Bronchus fibroblast of lung (primary cell): ENCODE measurements at places on chromosomes 6 and 20. TPM values are rescaled to one million over a fixed set of nuclear protein-coding genes. Genes with fewer than 3 reads are reported as not detected.

The CTCFL gene
- total RNA-seq, result not detected in 2 replicates

The SLC44A4 gene
- total RNA-seq, result 0.45 TPM in 1 of 2 replicates, not detected in the other

The STAU1 gene
- 37.9 and 46.7 TPM in 2 replicates for total RNA-seq

The CCN2 gene
- 76.4 and 82.4 TPM in 2 replicates for total RNA-seq

The NAPB gene
- total RNA-seq, result 1.2 and 2.2 TPM in 2 replicates

The HLA-DPA1 gene
- 0.50 TPM in 1 of 2 replicates, not detected in the other for total RNA-seq

The YWHAB gene
- 91.9 and 99.2 TPM in 2 replicates for total RNA-seq

The PTPRK gene
- 19.2 and 21.4 TPM in 2 replicates for total RNA-seq

The SLC4A11 gene
- 0.84 and 0.89 TPM in 2 replicates for total RNA-seq

The TAAR9 gene
- total RNA-seq, result not detected in 2 replicates

The KIF25 gene
- 0.15 and 0.17 TPM in 2 replicates for total RNA-seq

The SPTLC3 gene
- total RNA-seq, result 4.8 and 6.6 TPM in 2 replicates

The NOTCH4 gene
- total RNA-seq, result 2.0 and 2.5 TPM in 2 replicates

The RAET1G gene
- total RNA-seq, result 1.0 and 1.8 TPM in 2 replicates

The STX7 gene
- 24.9 and 28.1 TPM in 2 replicates for total RNA-seq

The BTN3A1 gene
- 11.3 TPM in 2 replicates for total RNA-seq

The LTA gene
- not detected in 2 replicates for total RNA-seq

The DACT2 gene
- total RNA-seq, result 0.15 TPM in 1 of 2 replicates, not detected in the other

The GCNT2 gene
- 0.15 and 0.17 TPM in 2 replicates for total RNA-seq

The MLN gene
- total RNA-seq, result not detected in 2 replicates

The TULP1 gene
- not detected in 2 replicates for total RNA-seq

The IMPG1 gene
- total RNA-seq, result 0.30 TPM in 1 of 2 replicates, not detected in the other

The FAM209B gene
- not detected in 2 replicates for total RNA-seq

The UBE2C gene
- 225 and 261 TPM in 2 replicates for total RNA-seq

The MEI4 gene
- total RNA-seq, result not detected in 2 replicates

The ZNF334 gene
- total RNA-seq, result 1.7 and 1.8 TPM in 2 replicates

The MAPK14 gene
- total RNA-seq, result 35.1 and 36.7 TPM in 2 replicates

The HFE gene
- total RNA-seq, result 7.2 and 11.1 TPM in 2 replicates

The SMOC2 gene
- total RNA-seq, result not detected in 2 replicates

The NELFE gene
- total RNA-seq, result 142 and 144 TPM in 2 replicates

The CST2 gene
- not detected in 2 replicates for total RNA-seq

The SLPI gene
- total RNA-seq, result not detected in 2 replicates

The C6orf15 gene
- total RNA-seq, result not detected in 2 replicates

The CFAP206 gene
- total RNA-seq, result 0.15 and 0.17 TPM in 2 replicates

The MTFR2 gene
- total RNA-seq, result 9.2 and 13.6 TPM in 2 replicates

The TRIM15 gene
- not detected in 2 replicates for total RNA-seq
